Peyer's patch (tissue), 4 donors: ENCODE measurements at places on chromosomes 2 and 18. TPM values are rescaled to one million over a fixed set of nuclear protein-coding genes. Genes with fewer than 3 reads are reported as not detected.

Gene FER1L5
- not detected for total RNA-seq

Gene TGFA
- total RNA-seq: 42.0 TPM

Gene KIF5C
- 1.2 TPM for total RNA-seq

Gene DTNA
- 6.7 TPM for total RNA-seq

Gene ALK
- not detected for total RNA-seq

Gene CYS1
- total RNA-seq: 1.3 TPM

Gene VSNL1
- total RNA-seq: not detected

Gene PCBP1
- 139 TPM for total RNA-seq

Gene SCN3A
- 12.4 TPM for total RNA-seq

Gene ERFE
- 0.53 TPM for total RNA-seq

Gene TMEM178A
- 4.0 TPM for total RNA-seq

Gene INHBB
- total RNA-seq: 0.70 TPM

Gene KCNF1
- total RNA-seq: not detected

Gene STARD6
- not detected for total RNA-seq

Gene ATP8B1
- total RNA-seq: 115 TPM

Gene PPP1CB
- 92.8 TPM for total RNA-seq

Gene TCF7L1
- 5.8 TPM for total RNA-seq

Gene GREB1L
- 0.53 TPM for total RNA-seq

Gene ERMN
- total RNA-seq: 0.70 TPM

Gene RNF144A
- 11.5 TPM for total RNA-seq

Gene ARHGEF4
- 10.7 TPM for total RNA-seq

Gene IL36RN
- total RNA-seq: not detected

Gene CSRNP3
- 5.8 TPM for total RNA-seq

Gene NAT8
- total RNA-seq: 8.5 TPM

Gene CROCC2
- total RNA-seq: 0.27 TPM

Gene OTOF
- total RNA-seq: 0.66 TPM

Gene LGALSL
- 40.1 TPM for total RNA-seq

Gene DCDC2C
- total RNA-seq: not detected

Gene REG3A
- 1,176 TPM for total RNA-seq

Gene SERPINB13
- total RNA-seq: not detected

Gene FTCDNL1
- 1.9 TPM for total RNA-seq

Gene PGAP1
- total RNA-seq: 27.9 TPM

Gene LYPD6
- 0.85 TPM for total RNA-seq

Gene MAP2
- 0.70 TPM for total RNA-seq

Gene MYO5B
- 105 TPM for total RNA-seq

Gene TMEM200C
- total RNA-seq: 0.19 TPM

Gene CERKL
- not detected for total RNA-seq

Gene ANO7
- 104 TPM for total RNA-seq

Gene EVX2
- not detected for total RNA-seq
